ENCODE measurements at places on chromosomes 6 and 20.

DNA sequence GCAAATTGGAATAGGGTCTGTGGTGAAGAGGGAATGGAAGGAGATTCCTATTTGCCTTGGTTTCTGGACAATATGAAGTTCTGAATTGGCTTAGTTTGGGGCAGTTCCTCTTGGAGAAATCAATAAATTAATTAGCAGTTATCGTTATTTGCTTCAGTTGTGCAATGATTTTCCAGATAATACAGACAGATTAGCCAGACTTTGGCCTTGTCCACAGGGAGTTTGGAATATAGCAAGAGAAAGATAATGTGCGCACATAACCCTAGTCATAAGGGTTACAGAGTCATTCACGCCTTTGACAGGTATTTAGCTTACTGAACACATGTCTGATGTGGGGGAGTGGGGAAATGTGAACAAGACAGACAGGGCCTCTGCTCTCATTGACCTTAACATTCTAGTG is 1.3 kb downstream of the ATRN start:
- no peak for DNase-seq

DNA sequence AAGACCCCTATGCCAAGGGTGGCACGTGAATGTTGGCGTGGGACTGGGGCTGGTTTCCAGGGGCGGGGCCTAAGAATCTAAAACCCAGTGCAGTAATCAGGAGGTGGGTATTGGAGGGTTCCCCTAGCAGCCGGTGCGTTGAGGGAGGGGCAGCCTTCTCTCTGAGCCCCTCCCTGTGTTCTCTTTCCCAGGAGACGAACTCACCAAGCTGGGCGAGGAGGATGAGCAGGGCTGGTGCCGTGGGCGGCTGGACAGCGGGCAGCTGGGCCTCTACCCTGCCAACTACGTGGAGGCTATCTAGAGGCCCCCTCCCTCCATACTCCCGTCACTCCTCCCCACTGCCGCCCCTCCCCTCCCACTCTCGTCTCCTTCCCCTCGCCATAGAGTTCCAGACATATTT is 23.9 kb downstream of the SPDEF start:
- DNase-seq: no peak

- no peak for DNase-seq
Measured at GRCh38 chr6:26598267-26598666, 1.5 kb downstream of the ABT1 start.

DNA sequence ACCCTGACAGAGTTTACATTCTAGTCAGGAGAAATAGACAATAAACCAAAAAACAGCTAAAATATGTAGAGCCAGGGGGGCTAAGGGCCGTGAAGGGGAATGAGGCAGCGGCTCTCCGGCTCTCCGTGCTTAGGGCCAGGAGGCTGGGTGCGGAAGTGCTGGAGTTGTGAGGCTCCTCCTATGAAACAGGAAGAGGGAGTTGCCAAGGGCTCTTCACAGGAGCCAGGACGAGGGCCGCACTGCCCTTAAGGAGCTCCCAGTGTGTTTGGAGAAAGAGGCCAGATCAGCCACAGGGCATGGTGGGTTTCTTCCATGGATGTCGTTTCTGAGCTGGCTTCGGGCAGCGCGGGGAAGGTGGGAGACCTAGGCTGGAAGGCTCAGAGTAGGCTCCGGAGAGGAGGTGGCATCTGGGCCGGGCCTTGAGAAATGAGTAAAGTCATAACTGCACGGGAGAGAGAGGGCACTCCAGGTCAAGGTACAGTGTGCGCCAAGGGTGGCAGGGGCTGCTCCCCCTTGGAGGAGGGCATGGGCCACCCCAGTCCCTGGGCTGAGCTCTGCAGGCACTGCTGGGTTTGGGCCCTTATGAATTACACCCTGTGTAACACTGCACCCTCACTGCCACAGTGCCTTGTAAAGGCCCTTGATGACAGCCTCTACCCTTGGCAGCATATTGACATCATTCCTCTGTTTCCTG is 20.8 kb upstream of the MLN start:
- DNase-seq: no peak

GRCh38 chr6:157513004-157513603 is 132.1 kb downstream of the ZDHHC14 start:
- no peak for DNase-seq

Data from stimulated activated CD8-positive, alpha-beta memory T cell treated with anti-CD3 and anti-CD28 coated beads, Interleukin-7, amount 100 ng/mL, for 24 hours (primary cell).